ENCODE measurements at places on chromosomes 6 and 20.
A peak's percentile ranks its signal among the peaks of the same experiment; 100 is the strongest.

DNA sequence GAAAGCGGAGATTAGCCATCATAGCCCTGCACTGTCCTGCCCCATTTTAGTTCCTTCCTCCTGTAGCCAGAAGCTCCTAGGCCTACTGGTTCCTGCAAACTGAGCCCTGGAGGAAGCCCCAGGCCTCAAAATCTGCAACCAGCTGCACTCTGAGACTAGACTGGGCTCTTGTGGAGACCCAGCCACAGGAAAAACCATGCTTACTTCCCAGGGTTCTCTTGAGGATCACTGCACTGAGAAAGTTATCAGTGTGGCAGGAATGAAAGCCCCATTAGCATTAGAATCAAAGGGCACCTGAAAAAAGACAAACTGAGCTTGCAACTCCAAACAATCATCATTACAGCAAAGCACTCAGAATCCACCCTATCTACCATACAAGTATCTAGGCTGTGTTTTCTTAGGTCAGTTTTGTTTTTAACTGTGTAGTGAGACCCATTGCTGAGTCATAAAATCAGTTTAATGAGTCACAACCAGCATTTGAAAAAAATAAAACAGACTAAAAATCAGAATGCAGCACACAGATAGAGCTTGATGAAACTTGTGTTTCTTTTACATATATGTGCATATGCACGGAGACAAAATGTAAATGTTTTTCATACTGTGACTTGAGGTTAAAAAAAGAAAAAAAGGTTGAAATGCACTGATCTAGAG, 91.0 kb downstream of the UNC5CL start:
- no peak for DNase-seq

DNA sequence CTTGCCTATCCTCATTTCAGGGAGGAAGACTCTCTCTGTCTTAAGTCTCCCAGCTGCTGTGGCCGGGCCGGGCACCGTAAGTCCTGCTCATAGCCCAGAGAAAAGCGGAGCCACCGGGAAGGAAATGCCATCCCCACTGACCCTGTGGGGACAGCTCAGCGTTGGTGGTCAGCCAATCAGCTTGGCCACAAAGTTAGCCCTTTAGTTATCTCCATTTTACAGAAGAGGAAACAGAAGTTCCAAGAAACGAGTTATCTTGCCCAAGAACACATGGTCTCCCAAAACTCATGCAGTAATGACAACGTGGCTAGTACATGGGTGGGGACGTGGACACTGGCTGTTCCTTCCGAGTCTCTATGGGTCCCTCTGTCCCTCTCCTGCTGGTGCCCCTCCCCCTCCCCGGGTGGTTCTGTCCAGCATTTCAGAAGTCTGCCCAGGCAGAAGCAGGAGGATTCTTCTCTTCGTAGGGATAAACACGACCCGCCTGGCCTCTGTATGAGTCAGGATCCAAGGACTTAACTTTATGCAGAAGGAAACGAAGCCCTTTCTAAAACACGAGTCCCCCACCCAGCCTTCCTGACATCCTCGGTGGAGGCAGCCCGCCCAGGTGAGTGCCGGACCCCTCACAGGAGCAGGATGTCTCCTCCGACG, 273.8 kb downstream of the CDH4 start:
- DNase-seq = no peak

GRCh38 chr6:96659084-96659845, 96.3 kb downstream of the FHL5 start:
- no peak for DNase-seq

DNA sequence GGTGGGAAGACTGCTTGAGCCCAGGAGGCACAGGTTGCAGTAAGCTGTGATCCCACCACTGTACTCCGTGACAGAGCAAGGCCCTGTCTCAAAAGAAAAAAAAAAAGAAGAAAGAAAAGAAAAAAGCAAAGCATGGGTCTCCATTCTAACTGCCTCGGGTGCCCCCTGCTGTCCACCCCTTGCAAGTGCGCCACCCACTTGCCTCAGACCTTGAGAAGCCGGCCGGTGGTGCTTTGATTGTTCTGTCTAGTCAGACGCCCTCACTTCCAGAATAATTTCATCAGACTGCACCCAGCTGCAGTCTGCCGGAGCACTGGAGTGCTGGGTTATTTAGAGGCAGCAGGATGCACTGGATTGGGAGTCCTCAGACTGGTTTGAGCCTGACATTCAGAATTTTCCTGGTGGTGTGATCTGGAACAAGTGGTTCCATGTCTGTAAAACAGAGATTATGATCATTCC, 17.6 kb upstream of the TM9SF4 start:
- DNase-seq = peak; percentile 73

DNA sequence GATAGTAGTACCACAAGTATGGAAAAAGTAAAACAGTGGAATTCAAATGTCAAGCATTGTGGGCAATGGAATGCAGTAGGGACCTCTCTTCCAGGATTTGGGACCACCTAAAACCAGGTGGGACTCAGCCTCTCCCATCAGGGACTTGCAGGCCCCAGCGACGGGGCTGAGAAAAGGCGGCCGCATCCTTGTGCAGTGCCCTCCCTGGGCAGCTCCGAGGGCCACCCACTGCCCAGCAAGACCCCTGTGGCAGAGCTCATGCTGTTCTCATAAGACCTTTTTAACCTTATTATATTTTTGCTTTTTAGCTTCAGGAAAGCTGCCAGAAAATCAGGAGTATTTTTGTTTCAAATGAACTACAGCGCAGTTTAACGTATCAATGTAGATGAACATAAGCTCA, 142.6 kb upstream of the RPS6KA2 start:
- no peak for DNase-seq

- no peak for DNase-seq
Measured at GRCh38 chr6:152637296-152638047, at the start of gene SYNE1. TSS of gene SYNE1 (minus strand) at chr6:152637362. CDS start at chr6:152628331, 9,031 bp downstream.

- DNase-seq = no peak
Measured at GRCh38 chr6:25327432-25327831, 48.3 kb downstream of the CARMIL1 start.

- no peak for DNase-seq
Measured at GRCh38 chr6:14724549-14724948, 521.3 kb upstream of the JARID2 start.
